ENCODE measurements at places on chromosomes 5 and 9.

- DNase-seq: no peak
These were observed 3.9 kb upstream of the RABL6 start for GRCh38 chr9:136803551-136804508.

GRCh38 chr5:100026606-100027005 lies 508.6 kb upstream of the FAM174A start:
- DNase-seq: no peak

DNA sequence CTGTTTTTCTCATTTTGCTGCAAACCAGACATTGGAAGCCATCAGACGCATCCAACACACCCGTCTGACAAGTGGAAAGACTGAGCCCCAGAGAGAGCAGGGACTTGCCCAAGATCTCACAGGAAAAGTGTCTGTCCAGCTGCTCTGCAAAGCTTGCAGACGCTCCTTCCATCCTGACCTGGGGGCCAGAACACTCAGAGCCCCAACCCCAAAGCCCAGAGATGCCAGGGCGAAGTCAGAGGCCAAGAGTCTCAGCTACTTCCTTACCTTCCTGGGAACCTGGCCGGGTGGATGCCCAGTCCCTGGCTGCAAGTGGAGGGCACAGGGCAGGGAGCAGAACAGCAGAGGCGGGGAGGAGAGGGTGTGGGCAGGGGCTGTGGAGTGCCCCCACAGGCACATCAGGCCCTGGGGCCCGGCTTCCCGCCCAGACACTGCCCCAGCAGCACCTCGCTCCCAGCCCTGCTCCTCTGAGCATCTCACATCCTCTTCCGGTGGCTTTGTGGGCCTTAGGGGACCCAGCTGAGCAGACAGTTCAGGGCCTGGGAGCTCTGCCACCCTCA lies 9.7 kb upstream of the RALGDS start:
- DNase-seq: no peak

DNA sequence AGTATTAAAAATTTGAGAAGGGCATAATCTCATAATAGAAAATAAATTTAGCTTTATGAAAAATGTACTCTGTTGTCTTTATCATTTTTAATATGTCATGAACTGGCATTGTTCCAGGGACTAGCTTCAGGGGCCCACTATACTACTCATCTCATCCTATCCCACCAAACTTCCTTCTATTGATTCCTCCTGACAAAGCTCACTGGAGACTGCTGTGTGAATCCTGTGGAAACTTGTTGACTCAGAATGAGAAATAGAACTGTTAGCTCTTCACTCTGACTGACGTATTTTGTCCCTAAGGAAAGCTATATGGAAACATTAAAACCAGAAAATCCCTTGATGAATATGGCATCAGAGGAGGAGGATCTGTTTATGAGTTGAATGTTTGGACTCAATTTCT lies 29.8 kb upstream of the BNIP1 start:
- no peak for DNase-seq

DNA sequence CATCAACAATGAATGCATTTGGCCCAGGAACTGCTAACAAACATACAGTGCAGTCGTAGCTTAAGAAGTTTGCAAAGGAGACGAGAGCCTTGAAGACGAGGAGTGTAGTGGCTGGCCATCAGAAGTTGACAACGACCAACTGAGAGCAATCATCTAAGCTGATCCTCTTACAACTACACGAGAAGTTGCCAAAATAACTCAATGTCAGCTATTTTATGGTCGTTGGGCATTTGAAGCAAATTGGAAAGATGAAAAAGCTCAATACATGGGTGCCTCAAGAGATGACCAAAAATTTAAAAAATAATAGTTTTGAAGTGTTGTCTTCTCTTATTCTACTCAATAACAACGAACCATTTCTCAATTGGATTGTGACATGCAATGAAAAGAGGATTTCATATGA lies 757.7 kb upstream of the CHD1 start:
- DNase-seq: no peak

- DNase-seq: no peak
These were observed 9.9 kb downstream of the GFPT2 start for GRCh38 chr5:180343110-180343830.
